Activated T-cell treated with anti-CD3 and anti-CD28 coated beads, Interleukin-2, amount 50 U/mL, for 48 hours (primary cell): ENCODE measurements at places on chromosomes 2 and 18.

DNA sequence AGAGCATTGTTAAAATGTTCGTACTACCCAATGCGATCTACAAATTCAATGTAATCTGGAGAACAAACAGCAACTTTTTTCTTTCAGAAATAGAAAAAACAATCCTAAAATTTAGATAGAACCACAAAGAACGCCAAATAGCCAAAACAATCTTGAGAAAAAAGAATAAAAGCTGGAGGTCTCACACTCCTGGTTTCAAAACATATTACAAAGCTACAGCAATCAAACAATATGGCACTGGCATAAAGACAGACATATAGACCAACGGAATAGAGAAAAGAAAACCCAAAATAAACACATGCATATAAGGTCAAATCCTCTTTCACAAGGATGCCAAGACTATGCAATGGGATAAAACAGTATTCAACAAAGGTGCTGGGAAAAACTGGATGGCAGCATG is 74.5 kb downstream of the MAP4K3 start:
- no peak for DNase-seq

DNA sequence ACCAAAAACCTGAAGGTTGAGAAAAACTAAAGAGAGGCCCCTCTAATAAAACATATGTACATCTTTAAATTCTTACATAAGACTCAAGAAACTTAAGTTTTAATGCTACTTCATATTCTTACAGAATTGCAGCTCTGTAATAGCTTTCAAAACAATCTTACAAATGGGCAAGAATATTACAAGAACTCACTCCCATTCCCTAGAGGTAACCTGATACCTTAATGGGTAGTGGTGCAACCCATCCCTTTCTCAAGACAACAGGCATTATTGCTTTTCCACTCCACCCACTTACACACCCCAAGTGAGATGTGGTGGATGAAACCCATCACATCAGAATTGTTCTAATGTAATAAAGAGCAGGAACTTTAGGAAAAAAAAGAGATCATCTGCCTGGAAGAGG is 103.7 kb downstream of the RBMS1 start:
- DNase-seq: no peak

- no peak for DNase-seq
Observed at GRCh38 chr18:35588995-35589394, 7.5 kb downstream of the GALNT1 start.

GRCh38 chr2:209694748-209695147 is 76.9 kb upstream of the UNC80 start:
- DNase-seq: no peak

- DNase-seq: no peak
Observed at GRCh38 chr2:229231328-229231868, 39.7 kb downstream of the PID1 start.

GRCh38 chr2:72413716-72414115 is 266.1 kb upstream of the CYP26B1 start:
- no peak for DNase-seq

DNA sequence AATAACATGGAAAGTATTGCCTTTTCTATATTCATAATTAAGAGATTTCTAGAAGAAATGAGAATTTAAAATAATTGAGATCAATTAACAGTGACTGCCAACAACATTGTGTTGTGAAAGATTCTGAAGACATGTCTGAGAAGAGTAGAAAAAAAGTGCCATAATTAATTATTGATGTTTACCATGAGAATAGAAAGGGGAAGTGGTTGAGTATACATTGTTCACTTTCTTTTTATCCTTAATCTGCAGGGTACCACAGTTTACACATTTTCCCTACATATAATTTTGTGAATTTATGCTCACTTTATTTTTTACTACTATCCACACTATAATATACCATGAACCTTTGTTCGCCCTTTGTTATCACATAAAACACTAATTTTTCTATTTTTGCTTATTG is 47.1 kb upstream of the UBE2E3 start:
- no peak for DNase-seq

- no peak for DNase-seq
Observed at GRCh38 chr2:38723173-38723572, 28.0 kb downstream of the SRSF7 start.

GRCh38 chr2:68185541-68186164 is 28.0 kb downstream of the PNO1 start:
- peak; percentile 74 for DNase-seq

GRCh38 chr18:80190311-80190710 is 57.0 kb downstream of the PARD6G start:
- DNase-seq: no peak

- no peak for DNase-seq
Observed at GRCh38 chr2:7057865-7058400, 140.7 kb downstream of the RNF144A start.

GRCh38 chr2:200307724-200308545 is 1.4 kb downstream of the SPATS2L start:
- DNase-seq: no peak

GRCh38 chr2:30643674-30644073 is 163.6 kb downstream of the CAPN13 start:
- DNase-seq: no peak

GRCh38 chr2:85066874-85067351 is 66.3 kb upstream of the TCF7L1 start:
- DNase-seq: peak; percentile 76

DNA sequence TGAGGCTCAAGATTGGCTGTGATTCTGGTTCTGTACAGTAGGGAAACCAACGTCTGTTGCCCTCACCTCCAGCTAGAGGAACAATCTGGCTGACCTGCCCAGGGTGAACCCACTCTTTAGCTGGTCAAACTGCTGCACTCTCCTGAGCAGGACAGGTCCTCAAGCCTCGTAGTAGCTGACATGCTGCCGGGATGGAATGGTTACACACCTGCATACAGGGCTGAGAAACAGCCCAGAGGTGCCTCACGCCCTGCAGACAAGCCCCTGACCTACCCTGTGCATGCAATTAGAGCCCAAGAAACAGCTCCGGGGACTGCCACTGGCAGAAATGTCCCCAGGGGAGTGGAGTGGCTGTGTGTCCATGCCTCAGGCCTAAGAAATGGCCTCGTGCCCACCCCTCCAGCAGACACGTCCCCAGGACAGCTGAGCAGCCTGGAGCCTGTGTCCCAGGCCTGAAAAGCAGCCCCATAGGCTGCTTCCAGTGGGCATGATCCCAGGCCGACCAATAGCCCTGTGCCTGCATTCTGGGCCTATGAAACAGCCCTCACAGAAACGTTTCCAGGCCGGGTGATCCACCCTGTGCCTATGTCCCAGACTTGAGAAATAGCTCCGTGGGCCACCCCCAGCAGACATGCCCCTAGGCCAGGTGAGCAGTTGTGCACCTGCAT is 25.4 kb downstream of the BOLL start:
- no peak for DNase-seq

- no peak for DNase-seq
Observed at GRCh38 chr2:102048465-102048864, 56.7 kb downstream of the IL1R2 start.

DNA sequence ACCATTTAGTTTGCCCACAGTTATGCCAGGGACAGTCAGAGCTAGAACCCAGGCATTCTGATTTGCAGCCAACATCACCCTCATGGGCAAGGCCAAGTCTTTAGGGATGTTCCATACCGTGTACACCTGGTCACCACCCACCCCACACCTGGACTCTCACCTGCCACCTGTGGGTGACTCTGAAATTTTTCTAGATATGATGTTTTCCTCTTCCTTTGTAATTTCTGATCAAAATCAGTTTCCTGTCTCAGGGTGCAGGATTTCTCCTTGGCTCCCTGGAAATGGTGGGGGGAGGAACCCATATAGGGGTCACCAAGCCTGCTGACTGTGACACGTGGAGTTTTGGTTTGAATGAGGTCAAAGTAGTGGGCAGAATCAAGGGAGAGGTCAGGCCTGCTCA is 138.2 kb downstream of the ACOXL start:
- no peak for DNase-seq

- DNase-seq: peak; percentile 40
Observed at GRCh38 chr2:69026026-69026425, 13.0 kb downstream of the ANTXR1 start.

GRCh38 chr2:218878926-218879761 is 1.5 kb upstream of the WNT10A start:
- DNase-seq: peak; percentile 31

- no peak for DNase-seq
Observed at GRCh38 chr2:189439342-189439741, 1.9 kb upstream of the WDR75 start.

DNA sequence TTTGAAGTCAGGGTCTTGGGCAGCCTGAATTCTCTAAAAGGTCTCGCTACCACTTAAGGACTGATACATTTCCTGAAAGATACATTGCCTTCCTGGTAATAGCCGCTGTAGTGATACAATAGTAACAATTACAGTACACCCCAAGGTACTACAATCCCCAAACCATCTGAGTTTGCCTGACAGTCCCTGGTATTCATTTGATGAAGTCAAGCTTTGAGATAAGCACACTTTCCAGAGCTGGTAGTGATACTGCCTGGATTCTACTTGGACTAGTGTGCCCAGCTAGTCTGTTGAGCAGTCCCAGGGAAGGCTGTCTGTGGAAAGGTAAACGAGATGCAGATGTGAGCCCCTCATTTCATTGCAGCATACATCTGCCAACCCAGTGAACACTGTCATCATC is 24.4 kb upstream of the ITGB6 start:
- DNase-seq: no peak

DNA sequence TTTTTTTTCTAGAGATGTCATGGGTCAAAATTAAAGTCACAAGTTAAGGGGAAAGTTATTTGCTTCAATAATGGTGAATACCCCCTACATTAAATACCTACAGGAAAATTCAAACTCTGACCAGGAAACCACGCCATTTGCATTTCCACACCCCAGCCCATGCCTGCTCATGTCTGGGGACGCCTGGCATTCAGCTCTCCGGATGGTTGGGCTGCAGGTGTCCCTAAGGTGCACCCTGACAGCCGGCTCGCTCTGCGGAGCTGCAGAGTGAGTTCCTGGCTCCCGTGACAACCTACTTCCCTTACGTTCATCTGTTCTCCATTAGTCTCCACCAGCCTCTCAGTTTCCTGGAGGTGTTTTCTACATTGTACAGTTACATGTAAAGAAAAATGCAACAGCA is 122.7 kb upstream of the RIOK3 start:
- no peak for DNase-seq

- DNase-seq: no peak
Observed at GRCh38 chr2:10581990-10582389, 107.8 kb downstream of the NOL10 start.

GRCh38 chr18:12330766-12331165 is 22.7 kb downstream of the TUBB6 start:
- no peak for DNase-seq

DNA sequence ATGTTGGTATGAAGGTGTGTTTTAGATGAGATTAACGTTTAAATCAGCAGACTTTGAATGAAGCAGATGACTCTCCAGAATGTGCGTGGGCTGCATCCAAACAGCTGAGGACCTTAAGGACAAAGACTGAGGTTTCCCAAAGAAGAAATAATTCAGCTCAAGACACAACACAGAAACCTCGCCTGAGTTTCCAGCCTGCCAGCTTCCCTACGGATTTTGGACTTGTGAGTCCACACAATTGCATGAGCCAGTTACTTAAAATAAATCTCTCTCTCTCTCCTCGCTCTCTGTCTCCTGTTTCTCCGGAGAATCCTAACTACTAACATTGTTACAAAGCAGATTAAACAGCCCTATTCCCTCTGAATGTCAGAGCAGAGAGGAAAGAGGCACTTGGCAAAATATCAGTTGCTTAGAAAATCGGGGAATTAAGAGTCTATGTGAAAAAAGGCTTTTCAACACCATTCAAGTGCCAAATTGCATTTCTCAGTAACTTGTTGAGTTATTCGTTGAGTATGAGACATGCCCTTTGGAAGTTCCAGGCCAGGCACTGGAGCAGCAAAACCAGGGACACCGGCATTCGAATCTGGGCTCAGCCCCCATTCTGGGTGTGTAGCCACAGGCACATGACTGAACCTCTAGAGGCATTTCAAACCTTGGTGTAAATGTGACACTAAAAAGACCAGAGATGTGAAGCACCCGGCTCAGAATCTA is 174.6 kb upstream of the PID1 start:
- no peak for DNase-seq

DNA sequence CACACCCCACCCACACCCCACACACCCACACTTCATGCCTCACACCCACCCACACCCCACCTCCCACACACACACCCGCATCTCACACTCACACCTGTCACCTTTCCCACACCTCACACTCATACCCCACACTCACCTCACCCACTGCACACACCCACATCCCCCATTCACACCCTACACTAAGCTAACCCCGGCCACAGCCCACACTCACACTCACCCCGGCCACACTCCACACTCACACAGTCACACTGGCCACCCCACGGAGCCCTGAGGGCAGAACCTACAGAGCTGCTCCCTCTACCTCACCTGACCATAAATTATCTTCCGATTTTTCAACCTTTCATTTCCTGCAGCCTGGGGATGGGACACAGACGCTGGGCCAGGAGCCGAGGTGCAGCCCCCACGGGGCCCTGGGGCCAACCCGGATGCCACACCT is 241.3 kb downstream of the HDAC4 start:
- no peak for DNase-seq

- DNase-seq: peak; percentile 65
Observed at GRCh38 chr2:70946832-70947442, 11.2 kb downstream of the ATP6V1B1 start.

DNA sequence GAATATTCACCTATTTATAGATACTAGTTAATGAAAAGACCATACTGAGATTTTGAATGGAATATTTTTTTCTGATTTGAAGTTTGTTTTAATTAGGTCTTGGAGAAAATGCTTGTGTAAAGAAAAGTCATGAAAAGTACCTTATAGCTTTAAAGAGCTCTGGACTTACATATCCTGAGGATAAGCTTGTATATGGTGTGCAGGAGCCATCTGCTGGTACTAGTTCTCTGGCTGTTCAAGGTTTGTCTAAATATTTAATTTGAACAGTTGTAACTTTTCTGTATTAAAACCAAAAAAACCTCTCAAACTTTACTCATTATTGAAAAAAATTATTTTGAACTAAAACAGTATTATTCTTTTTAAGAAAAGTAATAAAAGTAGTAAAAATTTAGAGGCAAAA is 50.1 kb downstream of the UBR3 start:
- DNase-seq: no peak
